ENCODE measurements at places on chromosomes 2 and 18.

DNA sequence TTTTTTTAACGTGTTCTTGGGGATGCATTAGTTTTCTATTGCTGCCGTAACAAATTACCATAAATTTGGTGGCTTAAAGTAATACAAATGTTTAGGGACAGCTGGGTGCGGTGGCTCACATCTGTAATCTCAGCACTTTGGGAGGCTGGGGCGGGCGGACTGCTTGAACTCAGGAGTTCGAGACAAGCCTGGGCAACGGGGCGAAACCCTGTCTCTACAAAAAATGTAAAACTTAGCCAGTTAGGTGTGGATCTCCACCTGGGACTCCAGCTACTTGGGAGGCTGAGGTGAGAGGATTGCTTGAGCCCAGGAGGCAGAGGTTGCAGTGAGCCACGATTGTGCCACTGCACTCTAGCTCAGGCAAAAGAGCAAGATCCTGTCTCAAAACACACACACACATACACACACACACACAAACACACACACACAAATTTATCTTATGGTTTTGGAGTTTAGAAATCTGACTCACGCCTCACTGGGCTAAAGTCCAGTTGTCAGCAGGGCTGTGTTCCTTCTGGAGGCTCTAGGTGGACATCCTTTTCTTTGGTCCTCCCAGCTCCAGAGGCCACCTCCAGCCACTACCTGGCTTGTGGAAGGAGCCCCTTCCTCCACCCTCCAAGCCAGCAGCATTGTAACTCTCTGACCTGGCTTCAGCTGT, 76.1 kb downstream of the SEPTIN10 start:
- no peak for DNase-seq

DNA sequence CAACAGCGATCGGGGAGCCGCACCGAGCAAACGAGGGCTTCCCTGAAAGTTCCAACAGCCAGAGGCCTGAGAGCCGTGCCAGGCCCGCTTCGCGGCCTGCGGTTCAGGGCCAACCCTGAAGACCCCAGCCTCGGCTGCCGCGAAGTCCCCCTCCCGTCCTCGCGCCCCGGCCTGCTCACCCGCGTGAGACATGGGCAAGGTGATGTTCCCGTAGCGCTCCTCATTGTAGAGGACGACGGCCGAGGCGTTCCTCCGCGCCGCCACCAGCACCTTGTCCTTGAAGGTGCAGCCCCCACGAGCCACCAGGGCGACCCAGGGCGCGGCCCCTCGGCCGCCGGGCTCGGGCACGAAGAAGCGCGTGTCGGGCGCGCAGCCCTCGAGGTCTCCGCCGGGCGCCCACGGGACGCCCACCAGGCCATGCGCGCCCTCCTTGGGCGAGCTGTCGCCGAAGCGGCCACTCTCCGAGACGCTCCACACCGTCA, 510 bp downstream of the RNF149 start:
- no peak for DNase-seq

DNA sequence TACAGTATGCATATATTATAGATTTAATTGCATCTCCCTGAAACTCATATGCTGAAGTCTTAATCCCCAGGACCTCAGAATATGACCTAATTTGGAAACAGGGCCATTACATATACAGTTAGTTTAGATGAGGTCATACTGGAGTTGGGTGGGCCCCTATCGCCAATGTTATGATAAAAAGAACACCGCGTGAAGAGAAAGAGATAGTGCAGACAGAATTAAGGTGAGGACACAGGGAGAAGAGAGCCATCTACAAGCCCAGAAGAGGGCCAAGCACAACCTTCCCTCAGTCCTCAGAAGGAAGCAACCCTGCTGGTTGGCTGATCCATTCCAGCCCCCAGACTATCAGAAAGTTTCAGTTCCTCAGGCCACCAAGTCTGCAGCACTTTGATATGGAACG, 311.9 kb upstream of the RAB6C start:
- no peak for DNase-seq

- DNase-seq = no peak
These were observed 54.2 kb upstream of the MAPRE3 start for GRCh38 chr2:26916128-26916692.

GRCh38 chr18:58828399-58829121, 36.1 kb upstream of the ZNF532 start:
- no peak for DNase-seq

- no peak for DNase-seq
These were observed 216.5 kb downstream of the CDCA7 start for GRCh38 chr2:173571021-173571821.

GRCh38 chr2:9110893-9111569, 95.6 kb upstream of the ASAP2 start:
- DNase-seq = no peak

GRCh38 chr2:85748039-85748734, 5.6 kb upstream of the ATOH8 start:
- DNase-seq = no peak

GRCh38 chr2:181459621-181460021, 2.4 kb downstream of the ITGA4 start:
- DNase-seq = no peak

GRCh38 chr2:138516030-138516704, 14.6 kb downstream of the SPOPL start:
- no peak for DNase-seq

DNA sequence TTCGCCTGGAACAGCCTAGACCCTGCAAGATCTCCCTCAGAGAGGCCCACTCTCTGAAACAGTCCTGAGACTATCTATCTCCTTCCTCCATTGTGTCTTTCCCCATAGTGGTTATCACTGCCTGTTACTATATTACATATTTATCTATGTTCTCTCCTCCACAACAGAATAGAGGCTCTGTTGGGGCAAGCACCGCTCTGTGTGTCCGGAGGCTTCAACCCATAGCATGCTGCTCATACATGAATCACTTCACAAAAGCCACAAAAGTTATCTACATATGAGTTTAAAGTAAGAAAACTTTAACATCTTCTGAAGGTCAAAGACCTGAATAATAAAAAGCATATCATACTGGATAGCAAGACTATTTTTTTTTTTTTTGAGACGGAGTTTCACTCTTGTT, 242.1 kb upstream of the HS6ST1 start:
- DNase-seq = no peak

- DNase-seq = no peak
These were observed 90.3 kb upstream of the RAB27B start for GRCh38 chr18:54737986-54738385.

DNA sequence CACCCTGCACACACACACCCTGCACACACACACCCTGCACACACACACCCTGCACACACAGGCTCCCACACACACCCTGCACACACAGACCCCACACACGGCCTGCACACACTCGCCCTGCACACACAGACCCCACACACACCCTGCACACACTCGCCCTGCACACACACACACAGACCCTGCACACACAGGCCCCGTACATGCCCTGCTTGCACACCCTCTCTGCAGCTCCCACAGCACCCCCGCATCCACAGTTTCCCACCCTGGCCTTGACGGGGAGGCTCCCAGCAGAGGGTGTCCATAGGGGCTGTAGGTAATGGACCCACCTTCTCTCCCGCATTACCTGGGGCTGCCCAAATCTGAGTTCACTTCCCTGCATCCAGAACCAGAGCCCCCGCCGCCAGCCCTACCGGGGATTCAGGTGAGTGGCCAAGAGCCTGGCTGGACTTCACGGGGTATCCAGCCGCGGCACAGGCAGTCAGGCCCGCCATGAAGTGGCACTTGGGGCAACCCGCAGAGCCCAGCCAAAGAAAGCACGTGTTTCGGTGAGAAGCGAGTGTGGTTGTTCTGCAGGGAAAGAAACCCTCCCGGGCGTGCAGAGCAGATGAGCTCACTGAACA, 88.6 kb upstream of the GPC1 start:
- no peak for DNase-seq

DNA sequence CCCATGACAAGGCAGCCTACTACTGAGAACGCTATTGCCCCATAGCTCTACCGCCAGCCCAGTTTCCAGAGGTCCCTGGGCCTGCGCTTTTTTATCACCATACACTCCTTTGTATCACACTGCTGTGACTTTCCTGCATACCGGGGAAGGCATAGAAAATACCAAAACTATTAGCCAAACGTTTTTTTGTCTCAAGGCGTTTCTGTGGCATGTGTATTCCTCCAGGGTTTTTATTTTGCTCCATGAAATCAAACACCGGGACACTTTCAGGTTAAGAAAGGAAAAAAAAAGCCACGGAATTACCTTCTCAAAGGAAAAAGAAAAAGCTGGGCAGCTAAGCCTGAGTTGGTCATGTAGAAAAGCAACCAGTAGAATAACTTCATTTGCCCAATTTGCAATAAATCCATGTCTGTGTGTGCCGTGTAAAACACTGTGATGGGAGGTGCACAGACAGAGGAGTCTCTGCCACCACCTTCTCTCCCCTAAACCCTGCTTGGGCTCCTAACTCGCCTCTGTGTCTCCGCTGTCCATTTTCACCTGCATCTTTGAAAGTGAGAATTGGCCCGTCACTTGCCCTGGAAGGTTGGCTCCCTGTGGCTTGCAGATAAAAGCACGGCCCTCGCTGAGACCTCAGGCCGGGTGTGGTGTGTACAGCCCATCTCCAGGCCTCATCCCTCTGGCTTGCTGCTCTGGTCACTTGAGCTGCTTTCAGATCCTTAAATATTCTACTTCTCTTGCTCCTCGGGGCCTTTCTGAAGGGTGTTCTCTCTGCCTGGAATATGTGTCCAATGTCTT, 1.7 kb downstream of the AMER3 start:
- no peak for DNase-seq

DNA sequence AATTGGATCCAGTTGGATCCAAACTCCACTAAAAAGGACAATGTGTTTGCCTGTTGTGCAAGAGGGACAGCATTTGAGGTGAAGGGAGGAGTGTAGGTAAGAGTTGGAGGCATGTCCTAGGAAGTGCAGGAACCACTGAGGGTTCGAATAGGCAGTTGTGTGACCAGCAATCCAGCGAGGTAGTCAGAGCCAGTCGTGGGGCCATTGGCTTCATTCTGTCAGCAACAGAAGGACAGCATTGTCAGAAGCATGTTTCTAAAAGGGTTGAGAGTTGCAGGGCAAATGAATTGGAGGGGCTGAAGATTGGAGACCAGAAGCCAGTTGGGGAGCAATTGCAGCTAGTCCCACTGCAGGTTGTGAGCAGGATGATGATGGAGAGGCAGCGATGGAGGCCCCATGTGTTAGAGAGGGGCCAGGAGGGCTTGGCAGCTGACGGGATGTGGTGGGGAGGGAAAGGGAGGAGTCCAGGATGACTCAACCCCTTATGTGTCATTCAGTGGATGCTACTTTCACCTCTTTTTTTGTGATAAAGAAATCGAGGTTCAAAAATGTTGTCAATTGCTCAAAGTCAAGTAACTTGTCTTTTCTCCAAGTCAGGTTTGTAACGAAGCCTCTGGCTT, 96.7 kb upstream of the SIX3 start:
- DNase-seq = no peak

Measured in activated CD8-positive, alpha-beta memory T cell treated with anti-CD3 and anti-CD28 coated beads for 4 hours (primary cell).